Cardiac septum (tissue), 1 donor: ENCODE measurements at places on chromosomes 7 and 10. TPM values are rescaled to one million over a fixed set of nuclear protein-coding genes. Genes with fewer than 3 reads are reported as not detected.

NCAPG2 gene
- total RNA-seq = 3.6 TPM

CD36 gene
- total RNA-seq = 717 TPM

FOXI2 gene
- total RNA-seq = 0.24 TPM

LSM5 gene
- total RNA-seq = 31.1 TPM

CNTNAP2 gene
- total RNA-seq = 0.22 TPM

WDR86 gene
- total RNA-seq = not detected

OR6B1 gene
- total RNA-seq = not detected

SNCG gene
- 9.3 TPM for total RNA-seq

- peak; percentile 86 for DNase-seq
Observed at GRCh38 chr7:134593530-134594392, 44.9 kb downstream of the AKR1B15 start.

GRCh38 chr10:44397476-44398225 is 12.8 kb upstream of the CXCL12 start:
- peak; percentile 63 for DNase-seq

DNA sequence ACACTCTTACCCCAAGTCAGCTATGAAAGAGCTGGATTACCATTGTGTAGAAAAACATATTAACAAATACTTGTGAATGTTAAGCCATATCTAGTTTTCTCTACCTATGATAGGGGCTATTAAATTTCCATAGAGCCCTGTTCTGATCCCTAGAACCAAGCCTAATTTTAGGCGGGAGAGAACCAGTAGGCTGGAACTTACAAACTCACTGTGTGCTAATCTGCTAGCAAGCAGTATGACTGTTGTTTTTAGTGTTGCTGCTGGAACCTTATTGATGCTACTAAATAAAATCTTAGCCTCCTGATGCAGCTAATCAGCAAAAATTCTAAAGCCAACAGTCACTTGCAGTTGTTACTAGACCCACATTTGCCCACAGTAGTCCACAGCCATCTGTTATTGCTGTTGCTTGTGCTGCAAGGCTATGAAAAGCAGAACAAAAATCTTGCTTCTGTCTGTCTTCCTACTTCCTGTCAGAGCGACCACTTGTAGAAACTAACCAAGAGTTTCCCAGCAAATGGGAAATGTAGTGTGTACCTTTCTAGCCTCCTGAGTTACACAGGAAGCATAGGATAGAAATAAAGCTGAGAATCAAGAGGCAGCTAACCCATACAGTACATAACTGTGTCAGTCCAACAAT is 368.4 kb downstream of the ARL4A start:
- DNase-seq = no peak

GRCh38 chr7:131385039-131385605 is 57.4 kb downstream of the MKLN1 start:
- DNase-seq = no peak

- peak; percentile 29 for DNase-seq
Observed at GRCh38 chr10:85609509-85609908, 757.1 kb downstream of the GRID1 start.

- no peak for DNase-seq
Observed at GRCh38 chr7:34451183-34451582, 206.8 kb upstream of the NPSR1 start.

DNA sequence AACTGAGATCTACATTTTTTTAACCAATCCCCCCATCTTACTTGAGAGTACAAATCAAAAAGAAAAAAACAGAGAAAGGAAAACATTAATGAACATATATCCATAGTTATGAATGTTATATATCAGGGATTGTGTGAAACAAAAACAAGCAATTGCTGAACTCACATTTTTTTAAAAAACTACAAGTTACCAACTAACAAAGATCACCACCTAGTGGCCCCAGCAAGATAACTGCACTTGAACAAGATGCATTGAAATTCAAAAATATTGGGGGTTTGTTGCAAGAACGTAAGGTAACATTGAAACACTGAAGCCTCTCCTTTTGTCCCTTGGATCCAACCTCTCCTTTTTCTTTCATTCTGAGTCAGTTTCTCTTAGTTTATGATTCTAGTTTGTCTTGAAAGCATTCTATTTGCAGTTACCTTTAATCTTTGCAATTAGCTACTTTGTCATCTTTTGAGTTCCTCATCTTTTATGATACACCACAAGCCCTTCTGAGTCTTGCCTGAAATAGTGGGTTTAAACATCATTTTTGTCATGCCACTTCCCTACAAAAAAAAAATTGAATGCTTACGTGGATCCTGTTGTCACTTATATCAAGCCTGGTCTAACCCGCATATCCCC is 87.3 kb upstream of the TES start:
- no peak for DNase-seq

GRCh38 chr10:109317746-109318366 is 605.5 kb downstream of the XPNPEP1 start:
- DNase-seq = no peak

DNA sequence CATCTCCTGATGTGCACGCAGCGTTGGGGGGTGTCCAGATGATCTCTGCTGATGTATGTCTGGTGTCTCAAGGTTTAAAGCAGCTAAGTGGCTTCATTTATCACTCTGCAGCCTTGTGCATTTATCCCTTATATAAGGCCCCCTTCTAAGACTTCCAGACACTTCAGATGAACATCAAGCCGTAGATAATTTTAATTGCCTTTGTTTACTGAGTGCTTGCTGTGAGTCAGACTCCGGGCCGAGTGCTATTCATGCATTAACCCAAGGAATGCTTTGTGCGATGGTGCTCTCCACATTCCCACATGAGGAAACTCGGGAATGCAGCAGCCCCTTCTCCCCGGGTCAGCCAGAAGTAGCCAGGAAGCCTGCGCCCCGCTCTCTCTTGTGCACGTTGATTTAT is 328.6 kb upstream of the COBL start:
- no peak for DNase-seq

GRCh38 chr7:77409739-77410547 is 6.2 kb downstream of the GSAP start:
- DNase-seq = no peak

GRCh38 chr7:94975336-94975735 is 67.9 kb downstream of the PPP1R9A start:
- DNase-seq = no peak

DNA sequence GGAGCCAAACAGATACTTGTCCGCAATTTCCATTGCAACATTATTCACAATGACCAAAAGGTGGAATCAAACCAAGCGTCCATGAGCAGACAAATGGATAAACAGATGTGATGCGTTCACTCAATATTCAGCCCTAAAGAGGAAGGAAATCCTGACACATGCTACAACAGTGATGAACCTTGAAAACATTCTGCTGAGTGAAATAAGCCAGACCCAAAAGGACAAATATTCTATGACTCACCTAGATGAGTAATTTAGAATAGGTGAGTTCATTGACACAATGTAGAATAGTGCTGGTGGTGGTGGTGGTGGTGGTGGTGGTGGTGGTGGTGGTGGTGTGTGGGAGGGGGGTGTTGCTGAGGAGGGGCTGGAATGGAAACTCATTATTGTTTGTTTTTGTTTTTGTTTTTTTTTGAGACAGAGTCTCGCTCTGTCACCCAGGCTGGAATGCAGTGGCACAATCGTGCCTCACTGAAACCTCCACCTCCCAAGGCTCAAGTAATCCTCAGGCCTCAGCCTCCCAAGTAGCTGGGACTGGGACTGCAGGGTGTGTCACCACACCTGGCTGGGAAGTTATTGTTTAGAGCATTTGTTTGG is 28.6 kb downstream of the SMKR1 start:
- no peak for DNase-seq

GRCh38 chr7:131231381-131232220 is 96.1 kb upstream of the MKLN1 start:
- DNase-seq = peak; percentile 80

DNA sequence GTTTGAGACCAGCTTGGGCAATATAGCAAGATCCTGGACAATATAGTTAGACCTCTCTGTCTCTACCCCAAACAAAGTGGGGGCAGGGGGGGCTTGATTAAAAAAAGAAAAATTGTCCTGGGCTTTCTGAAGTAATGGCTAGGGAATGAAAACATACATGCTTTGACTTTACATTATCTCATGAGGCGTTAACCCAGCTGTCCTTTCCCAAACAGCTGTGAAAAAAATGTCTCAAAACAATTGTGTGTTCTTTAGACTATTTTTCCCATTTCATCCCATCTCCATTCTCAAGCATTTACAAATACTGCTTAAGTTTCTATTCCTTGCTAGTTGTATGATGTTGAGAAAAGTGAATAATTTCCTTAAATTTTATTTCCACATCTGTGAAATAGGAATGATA is 27.0 kb upstream of the CDK13 start:
- no peak for DNase-seq

DNA sequence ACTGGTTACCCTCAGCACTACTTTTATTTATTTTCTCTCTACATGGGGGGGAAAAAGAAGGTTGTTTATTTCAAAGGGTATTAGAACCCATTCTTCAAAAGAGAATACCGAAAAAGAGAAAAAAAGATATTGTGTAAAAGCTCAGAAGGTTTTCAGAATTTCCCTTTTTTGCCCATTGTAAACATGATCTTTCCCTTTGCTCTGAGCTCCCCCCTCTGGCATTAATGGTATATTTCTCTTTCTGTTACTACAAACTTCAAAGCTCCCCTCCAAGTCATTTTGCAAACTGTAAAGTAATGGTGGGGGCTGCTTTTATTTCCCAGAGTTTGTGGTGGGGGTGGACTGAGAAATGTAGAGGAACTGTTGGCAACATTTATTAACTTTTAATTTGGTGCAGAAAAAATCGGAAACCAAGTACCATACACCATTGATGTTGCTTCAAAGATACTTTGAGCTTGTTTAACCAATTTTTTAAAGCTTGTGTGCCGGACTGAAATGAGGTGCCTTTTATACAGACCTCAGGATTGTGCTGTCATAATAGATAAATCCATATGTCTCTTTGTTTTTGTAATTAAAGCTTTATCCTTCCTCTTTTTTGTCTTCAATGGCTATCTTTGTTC is 181.5 kb downstream of the EXOC4 start:
- DNase-seq = no peak

DNA sequence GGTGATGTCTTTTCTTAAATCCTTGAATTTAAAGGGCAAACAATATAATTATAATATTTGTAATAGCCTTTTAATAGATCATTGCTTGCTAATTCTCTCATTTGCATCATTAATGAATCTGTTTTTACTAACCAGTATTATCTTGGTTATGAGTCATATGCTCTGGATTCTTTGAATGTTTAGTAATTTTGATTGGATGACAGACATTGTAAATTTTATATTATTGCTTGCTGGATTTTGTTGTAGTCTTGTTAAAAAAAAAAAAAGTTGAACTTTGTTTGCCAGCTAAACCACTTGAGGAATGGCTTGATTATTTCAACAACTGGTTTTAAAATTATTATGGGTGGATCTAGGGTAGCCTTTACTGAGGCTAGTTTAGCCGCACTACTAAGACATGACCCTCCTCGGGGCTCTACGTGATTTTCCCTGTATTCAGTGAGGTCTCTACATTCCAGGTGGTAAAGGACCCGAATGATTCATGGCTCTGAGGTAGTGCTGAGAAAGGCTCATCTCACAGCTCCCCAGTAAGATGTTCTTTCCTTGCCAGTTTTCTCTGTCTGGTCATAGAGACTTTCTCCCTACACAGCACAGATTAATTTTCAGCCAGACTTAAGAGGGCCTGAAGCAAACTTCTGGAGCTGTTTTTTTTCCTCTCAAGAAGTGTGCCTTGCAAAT is 8.5 kb downstream of the C10orf90 start:
- DNase-seq = no peak

DNA sequence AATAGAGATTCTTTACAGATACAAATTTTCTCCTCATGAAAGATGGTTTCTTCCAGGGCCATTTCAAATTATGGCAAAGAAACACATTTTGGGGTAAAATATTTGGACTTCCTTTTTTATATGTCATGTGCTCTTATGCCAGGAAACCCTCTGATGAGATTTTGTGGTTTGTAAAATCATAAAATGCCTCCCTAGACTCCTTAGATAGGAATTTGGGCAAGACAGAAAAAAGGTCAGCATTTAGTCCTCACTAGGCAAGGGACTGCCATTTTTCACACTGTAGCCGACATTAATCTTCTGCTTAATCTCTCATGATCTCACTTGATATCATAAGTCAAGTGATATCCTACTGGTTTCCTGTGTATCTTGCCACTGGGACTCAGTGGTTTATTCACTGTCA is 286.4 kb downstream of the ARHGAP12 start:
- no peak for DNase-seq

DNA sequence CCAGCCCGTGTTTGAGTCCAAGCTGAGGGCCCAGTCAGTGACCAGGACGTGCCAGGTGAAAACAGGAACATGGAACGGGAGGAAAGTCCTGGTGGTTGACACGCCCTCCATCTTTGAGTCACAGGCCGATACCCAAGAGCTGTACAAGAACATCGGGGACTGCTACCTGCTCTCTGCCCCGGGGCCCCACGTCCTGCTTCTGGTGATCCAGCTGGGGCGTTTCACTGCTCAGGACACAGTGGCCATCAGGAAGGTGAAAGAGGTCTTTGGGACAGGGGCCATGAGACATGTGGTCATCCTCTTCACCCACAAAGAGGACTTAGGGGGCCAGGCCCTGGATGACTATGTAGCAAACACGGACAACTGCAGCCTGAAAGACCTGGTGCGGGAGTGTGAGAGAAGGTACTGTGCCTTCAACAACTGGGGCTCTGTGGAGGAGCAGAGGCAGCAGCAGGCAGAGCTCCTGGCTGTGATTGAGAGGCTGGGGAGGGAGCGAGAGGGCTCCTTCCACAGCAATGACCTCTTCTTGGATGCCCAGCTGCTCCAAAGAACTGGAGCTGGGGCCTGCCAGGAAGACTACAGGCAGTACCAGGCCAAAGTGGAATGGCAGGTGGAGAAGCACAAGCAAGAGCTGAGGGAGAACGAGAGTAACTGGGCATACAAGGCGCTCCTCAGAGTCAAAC is 5.2 kb downstream of the GIMAP5 start:
- DNase-seq = no peak

DNA sequence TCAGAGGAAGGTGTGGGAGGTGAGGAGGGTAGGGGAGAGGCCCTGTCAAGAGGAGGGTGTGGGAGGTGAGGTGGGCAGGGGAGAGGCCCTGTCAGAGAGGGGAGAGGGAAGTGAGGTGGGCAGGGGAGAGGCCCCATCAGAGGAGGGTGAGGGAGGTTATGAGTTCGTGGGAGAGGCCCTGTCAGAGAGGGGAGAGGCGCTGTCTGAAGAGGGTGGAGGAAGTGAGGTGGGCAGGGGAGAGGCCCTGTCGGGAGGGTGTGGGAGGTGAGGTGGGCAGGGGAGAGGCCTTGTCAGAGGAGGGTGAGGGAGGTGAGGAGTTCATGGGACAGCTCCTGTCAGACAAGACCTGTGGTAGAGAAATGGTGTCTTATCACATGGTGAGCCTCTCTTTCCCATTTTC is 74.4 kb downstream of the INPP5A start:
- peak; percentile 15 for DNase-seq
